Neural crest cell (in vitro differentiated cells): ENCODE measurements at places on chromosomes 7 and 10. TPM values are rescaled to one million over a fixed set of nuclear protein-coding genes. Genes with fewer than 3 reads are reported as not detected.

DNA sequence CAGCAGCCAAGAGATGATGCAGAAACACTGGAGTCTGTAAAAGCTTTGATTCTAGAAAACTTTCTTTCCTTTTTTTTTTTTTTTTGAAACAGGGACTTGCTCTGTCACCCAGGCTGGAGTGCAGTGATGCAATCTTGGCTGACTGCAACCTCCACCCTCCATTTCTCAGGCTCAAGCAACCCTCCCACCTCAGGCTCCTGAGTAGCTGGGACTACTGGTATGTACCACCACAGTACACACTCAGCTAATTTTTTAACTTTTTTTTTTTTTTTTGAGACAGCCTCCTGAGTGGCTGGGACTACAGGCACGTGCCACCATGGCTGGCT, 17.0 kb upstream of the BAG3 start:
- no peak overlapping the region for H3K4me3 ChIP-seq
- no peaks in the 10 kb centered on the region for H3K27me3 ChIP-seq
- DNase-seq, result no peak
- peaks cover 10% of the 10 kb centered on the region for H3K4me1 ChIP-seq

DNA sequence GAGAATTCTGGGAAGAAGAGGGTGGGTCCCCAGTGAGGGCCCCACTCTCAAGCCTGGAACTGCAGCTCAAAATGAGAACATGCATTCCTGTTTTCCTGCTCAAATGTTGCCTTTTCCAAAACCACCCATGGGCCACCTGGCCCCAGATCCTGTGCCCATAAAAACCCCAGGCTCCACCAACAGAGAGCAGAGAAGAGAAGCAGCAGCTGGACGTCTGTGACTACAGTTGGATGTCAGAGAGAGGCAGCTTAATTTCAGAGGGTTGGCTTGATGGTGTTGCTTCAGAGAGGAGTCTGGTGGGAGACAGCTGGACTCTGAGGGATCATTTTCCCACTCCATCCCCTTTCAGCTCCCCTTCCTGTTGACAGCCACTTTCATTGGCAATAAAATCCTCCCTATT, 256.4 kb downstream of the FZD1 start:
- peaks cover 7% of the 10 kb centered on the region for H3K4me1 ChIP-seq
- H3K27me3 ChIP-seq, result no peaks in the 10 kb centered on the region
- H3K4me3 ChIP-seq, result no peak overlapping the region
- H3K27ac ChIP-seq, result no peak overlapping the region
- DNase-seq, result no peak

GRCh38 chr7:157397731-157398691, 61.2 kb downstream of the DNAJB6 start:
- H3K4me1 ChIP-seq, result peaks cover 11% of the 10 kb centered on the region
- DNase-seq, result peak; percentile 29
- H3K36me3 ChIP-seq, result peaks cover 11% of the 10 kb centered on the region

DNA sequence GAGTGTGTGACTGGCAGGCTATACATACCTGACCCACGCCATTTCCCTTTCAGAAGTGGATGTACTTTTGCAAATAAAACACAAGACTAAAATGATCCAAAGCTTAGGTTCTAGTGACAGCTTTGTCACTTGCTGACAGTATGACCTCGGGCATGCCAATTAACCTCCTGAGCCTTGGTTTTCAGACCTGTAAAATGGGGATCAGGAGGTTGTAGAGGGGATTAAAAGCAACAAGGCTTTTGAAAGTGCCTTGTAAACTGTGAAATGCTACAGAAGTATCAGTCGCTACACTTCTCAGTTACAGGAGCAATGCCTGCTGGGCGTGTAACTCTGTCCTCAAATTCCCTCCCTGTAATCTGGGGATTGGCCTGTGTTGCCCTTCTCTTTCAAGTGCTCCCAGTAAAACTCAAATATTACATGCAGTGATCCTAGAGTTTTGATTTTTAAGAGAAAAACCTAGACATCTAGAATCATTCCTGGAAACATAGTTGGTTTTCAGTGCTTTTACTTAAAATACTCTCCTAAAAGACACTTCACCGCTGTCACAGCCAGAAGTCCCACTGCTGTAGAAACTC, 8.8 kb upstream of the GRB10 start:
- H3K4me1 ChIP-seq, result peaks cover 51% of the 10 kb centered on the region
- H3K4me3 ChIP-seq, result peak overlapping the region; percentile 96
- DNase-seq, result no peak
- peaks cover 13% of the 10 kb centered on the region for H3K36me3 ChIP-seq
- H3K27me3 ChIP-seq, result peaks cover 15% of the 10 kb centered on the region
- H3K27ac ChIP-seq, result peak overlapping the region; percentile 97

DNA sequence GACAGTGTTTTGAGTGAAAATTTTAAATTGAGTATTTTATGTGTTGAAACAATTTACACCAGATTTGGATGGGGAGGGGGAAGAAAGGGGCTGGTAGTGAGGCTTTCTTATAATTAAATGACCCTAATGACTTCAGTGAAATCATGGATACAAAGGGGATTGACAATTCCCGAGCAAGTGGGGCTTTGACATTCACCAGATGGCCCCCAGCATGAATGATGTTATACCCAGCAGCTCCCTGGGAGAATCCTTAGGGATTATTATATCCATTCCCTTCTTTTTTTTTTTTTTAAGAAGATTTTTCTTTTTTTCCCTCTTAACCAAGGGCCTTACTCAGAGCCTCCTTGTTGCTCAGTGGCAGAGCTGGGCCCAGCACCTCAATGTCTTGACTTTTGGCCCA, 17.9 kb downstream of the PLPP4 start:
- no peak overlapping the region for H3K27ac ChIP-seq
- H3K27me3 ChIP-seq, result peaks cover 21% of the 10 kb centered on the region
- no peak for DNase-seq
- no peak overlapping the region for H3K4me3 ChIP-seq
- no peaks in the 10 kb centered on the region for H3K4me1 ChIP-seq

DNA sequence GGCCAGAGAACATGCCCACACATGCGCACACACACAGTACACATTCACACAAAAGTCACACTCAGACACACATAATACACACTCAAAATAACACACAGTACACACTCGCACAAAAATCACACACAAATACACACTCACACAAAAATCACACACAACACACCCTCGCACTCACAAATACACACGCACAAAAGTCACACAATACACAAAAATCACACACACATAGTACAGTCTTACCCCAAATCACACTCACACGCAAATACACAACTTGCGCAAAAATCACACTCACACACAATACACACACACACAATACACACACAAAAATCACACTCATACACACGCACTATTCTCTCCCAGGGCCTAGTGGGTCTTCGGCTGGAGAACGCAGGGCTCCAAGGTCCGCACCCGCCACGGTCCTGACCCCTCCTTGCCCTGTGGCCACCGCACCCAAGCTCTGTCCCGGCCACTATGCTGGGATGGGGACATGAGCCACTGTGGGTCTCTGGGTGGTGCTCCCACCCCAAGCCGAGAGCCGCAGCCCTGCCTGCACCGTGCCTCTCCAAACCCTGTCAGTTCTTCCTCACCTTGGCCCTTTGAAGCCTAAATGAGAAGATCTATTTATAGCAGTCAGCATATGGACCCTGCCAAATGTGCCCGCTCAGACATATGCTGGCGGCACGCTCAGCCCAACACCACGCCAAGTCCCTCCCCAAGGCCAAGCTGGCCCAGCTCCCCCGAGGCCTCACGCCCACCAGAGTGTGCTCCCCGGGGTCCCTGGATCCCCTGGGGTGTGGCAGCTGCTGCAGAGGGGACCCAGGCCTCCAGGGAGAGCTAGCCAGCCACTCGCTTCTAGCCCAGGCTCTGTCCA, 55.9 kb downstream of the ELFN1 start:
- H3K4me1 ChIP-seq, result peaks cover 8% of the 10 kb centered on the region
- H3K36me3 ChIP-seq, result peaks cover 8% of the 10 kb centered on the region
- no peak for DNase-seq
- no peaks in the 10 kb centered on the region for H3K27me3 ChIP-seq
- no peak overlapping the region for H3K4me3 ChIP-seq

DNA sequence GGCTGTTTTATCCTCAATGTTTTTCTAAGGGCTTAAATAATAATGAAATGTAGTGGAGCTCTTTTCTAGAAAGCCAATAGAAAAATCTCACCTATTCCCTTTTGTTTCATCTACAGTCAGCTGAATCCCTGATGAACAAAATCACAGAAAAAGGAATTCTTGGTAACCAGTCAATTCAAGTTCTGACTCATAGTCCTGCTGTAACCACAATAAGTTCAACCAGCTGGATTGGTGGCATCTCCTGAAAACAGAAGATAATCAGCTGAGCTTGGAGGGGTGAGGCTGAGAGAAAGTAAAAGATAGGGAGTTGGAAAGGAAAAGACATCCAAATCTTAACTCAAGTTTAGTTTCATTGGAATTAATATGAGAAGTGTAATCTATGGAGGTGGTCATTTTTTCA, 772.1 kb downstream of the CCSER2 start:
- H3K27me3 ChIP-seq, result no peaks in the 10 kb centered on the region
- DNase-seq, result no peak
- no peak overlapping the region for H3K4me3 ChIP-seq
- no peaks in the 10 kb centered on the region for H3K36me3 ChIP-seq
- H3K27ac ChIP-seq, result peak overlapping the region; percentile 21

The PIK3AP1 gene
- total RNA-seq, result 0.73 and 1.3 TPM in 2 replicates

- peaks cover 9% of the 10 kb centered on the region for H3K4me1 ChIP-seq
- H3K27me3 ChIP-seq, result peaks cover 48% of the 10 kb centered on the region
- H3K36me3 ChIP-seq, result no peaks in the 10 kb centered on the region
- no peak overlapping the region for H3K27ac ChIP-seq
Observed at GRCh38 chr10:46540412-46541016, 15.9 kb downstream of the GPRIN2 start.

The CYP3A4 gene
- not detected in 2 replicates for total RNA-seq

DNA sequence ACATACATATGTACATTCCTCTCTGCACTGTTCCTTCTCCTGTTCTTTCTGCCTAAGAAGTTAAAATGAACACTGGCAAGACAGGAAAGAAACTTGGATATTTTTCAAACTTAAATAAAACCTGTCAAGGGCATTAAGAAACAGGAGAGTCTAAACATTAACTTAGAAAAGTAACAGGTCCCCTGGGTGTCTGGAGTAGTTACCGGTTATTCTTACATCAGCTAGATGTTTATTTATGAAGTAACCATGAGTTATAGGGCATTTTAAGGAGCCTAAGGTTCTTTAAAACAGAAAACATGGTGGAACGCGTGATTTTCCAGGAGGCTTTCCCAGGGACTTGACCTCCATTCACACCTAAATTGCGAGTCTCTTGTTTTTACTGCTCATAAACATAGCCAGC, 148.2 kb downstream of the PRKCQ start:
- no peak overlapping the region for H3K27ac ChIP-seq
- no peaks in the 10 kb centered on the region for H3K4me1 ChIP-seq
- no peaks in the 10 kb centered on the region for H3K27me3 ChIP-seq
- DNase-seq, result no peak
